ENCODE measurements at places on chromosomes 1 and 21. TPM values are rescaled to one million over a fixed set of nuclear protein-coding genes. Genes with fewer than 3 reads are reported as not detected.

DNA sequence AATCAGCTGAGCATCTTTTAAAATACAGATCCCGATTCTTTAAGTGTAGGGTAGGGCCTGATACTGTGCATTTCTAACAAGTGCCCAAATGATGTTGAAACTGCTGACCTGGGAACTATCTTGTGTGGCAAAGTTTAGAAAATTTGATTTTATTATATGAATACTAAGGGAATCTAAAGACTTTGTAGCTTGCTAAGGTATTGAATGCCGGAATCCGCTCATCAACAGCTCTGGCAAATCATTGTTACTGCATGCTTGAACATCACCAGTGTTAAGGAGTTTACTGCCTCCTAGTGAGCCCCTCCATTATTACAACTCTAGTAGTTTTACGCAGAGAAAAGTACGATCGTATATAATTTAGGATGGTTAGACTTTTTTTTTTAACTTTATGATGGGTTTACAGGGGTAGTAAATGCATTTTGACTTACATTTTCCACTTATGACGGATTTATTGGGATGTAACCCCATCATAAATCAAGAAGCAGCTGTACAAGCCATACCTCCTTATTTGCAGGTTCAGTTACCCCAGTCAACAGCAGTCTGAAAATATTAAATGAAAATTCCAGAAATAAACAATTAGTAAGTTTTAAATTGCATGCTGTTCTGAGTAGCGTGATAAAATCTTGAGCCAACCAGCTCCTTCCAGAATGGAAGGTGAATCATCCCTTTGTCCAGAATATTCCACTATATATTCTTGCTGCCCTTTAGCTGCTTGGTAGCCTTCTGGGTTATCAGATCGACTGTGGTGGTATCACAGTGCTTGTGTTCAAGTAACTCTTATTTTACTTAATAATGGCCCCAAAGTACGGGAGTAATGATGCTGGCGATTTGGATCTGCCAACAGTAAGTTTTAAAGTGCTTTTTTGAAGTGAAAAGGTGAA, 892 bp downstream of the TYW3 start:
- H3K4me1 ChIP-seq: peaks cover 15% of the 10 kb centered on the region
- H3K27ac ChIP-seq: peak overlapping the region; percentile 73
- peaks cover 17% of the 10 kb centered on the region for H3K36me3 ChIP-seq
- peak overlapping the region; percentile 78 for H3K4me3 ChIP-seq
- DNase-seq: peak; percentile 76
- H3K27me3 ChIP-seq: no peaks in the 10 kb centered on the region

Gene H3-3A
- polyA plus RNA-seq: 349 TPM

DNA sequence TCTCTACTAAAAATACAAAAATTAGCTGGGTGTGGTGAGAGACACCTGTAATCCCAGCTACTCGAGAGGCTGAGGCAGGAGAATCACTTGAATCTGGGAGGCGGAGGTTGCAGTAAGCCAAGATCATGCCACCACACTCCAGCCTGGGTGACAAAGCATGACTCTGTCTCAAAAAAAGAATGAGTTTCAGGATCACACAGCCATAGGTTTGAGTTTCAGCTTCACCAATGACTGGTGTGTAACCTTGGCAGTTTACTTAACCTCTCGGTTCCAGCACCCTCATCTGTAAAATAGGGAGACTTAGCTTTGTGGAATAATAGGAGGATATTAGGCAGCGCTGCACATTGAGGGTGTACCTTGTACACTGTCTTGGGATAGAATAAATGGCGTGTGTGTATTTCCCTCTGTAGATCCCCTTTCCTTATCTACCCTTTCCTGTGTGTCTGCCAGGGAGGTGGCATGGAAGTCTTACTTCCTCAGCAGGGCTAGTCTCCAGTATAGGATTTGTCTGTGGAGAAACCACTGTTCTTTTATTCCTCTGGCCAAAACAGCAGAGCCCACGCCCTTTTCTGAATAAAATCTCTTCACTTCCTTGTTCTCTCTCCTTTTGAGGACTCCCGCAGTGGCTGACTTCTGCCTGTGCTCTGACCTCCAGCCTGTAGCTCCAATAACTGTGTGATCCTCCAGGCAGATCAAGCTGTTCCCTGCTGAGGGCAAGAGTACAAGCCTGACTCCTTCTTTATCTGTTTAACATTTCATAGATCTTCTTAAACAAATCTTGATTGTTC, 90.4 kb downstream of the HHAT start:
- no peaks in the 10 kb centered on the region for H3K27me3 ChIP-seq
- no peak for DNase-seq
- H3K4me3 ChIP-seq: no peak overlapping the region
- no peaks in the 10 kb centered on the region for H3K36me3 ChIP-seq

DNA sequence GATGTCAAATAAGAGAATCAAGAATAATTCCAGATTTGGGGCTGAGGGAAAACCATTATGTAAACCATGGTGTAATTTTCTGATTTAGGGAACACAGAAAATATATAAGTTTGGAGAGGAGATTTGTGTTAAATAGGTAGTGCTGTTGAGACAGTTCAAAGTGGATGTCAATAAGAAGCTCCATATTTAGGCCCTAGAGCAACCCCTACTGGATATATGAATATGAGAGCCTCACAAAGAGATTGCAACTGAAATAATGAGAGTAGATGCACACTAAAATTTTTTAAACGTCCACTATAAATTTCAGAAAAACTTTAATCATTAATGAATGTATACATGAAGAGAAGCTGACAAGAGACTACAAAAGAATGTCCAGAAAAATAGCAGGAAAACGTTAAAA, 1447.8 kb upstream of the PRMT6 start:
- no peak for DNase-seq
- no peaks in the 10 kb centered on the region for H3K4me1 ChIP-seq
- H3K36me3 ChIP-seq: no peaks in the 10 kb centered on the region
- H3K27ac ChIP-seq: no peak overlapping the region

DNA sequence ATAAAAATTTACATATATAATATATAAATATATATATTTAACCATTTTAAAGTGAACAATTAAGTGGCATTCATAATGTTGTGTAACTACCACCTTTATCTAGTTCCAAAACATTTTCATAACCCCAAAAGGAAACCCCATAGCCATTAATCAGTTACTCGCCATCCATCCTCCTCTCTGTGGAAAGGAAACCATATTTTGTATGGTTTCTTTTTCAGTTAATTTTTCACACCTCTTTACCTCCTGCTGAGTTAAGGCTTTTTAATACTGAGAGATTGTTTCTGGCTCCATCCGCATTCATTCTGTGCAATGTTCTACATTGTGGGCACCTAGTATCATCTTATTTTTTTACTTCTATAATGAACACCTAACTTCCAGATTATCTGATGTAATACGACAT, 512.1 kb downstream of the LMO4 start:
- H3K27me3 ChIP-seq: no peaks in the 10 kb centered on the region
- H3K27ac ChIP-seq: no peak overlapping the region
- no peaks in the 10 kb centered on the region for H3K4me1 ChIP-seq
- no peaks in the 10 kb centered on the region for H3K36me3 ChIP-seq

Gene PLA2G2E
- polyA plus RNA-seq: not detected

Gene KCNN3
- polyA plus RNA-seq: 0.82 TPM

Data from B cell (primary cell).